Activated CD4-positive, alpha-beta T cell treated with anti-CD3 and anti-CD28 coated beads for 24 hours (primary cell): ENCODE measurements at places on chromosomes 2 and 18.

DNA sequence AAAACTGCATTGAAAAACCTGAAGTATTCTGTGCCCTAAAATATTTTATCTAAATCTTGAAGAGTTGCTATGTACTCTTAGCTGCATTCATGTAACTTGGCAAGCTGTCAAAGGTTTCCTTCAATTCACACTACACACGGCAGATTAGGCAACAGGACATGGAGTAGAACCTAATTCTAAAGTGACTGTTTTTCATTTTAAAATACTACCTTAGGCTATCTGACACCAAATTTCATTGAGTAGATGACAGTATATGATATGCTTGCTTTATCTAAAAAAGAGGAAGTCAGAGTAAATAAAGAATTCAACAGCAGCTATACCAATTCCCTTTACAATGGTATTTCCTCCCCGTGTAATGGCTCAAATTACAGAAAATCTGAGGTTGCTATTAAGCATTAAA lies 45.4 kb downstream of the EXOC6B start:
- no peak for DNase-seq

GRCh38 chr2:3706892-3707291 lies 3.5 kb downstream of the DCDC2C start:
- no peak for DNase-seq

DNA sequence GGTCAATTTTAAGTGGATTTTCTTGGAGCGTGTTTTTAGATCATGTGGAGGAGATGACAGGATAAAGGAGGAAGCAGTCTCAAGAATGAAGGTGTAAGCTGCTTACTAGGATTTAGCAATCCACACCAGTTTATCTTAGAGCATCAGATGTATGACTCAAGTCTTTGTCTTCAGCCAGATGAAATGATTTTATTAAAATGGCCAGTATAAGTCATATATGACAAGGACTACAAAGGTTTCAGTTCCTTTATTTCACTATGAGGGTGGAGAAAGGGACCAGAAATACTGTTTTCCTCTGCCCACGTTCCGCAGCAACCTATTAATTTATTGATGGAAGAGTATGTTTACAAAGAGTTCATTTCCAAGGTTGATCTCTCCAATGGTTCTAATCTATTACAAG lies 970.5 kb upstream of the SLC39A10 start:
- DNase-seq, result no peak

DNA sequence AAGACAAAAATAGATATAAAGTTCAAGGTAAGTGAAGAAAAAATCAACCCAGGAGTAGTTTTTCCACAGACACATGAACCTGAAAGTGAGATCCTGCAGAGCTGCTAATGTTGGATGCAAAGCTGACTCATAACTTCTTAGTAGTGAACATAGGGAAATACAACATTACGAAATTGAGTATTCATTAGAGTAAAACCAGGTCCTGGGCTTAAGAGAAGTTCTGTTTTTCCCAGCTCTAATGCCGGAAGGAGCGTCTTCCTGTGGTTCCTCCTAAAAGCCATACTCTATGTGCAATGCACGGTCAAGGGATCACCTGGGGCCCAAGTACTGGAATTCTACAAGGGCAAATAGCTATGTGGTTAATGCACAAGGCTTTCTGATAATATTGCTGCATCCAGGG lies 141.7 kb downstream of the RBMS1 start:
- DNase-seq, result no peak

- no peak for DNase-seq
These were observed 32.0 kb upstream of the GPR39 start for GRCh38 chr2:132384491-132385151.
